ENCODE measurements at places on chromosomes 4 and X.

DNA sequence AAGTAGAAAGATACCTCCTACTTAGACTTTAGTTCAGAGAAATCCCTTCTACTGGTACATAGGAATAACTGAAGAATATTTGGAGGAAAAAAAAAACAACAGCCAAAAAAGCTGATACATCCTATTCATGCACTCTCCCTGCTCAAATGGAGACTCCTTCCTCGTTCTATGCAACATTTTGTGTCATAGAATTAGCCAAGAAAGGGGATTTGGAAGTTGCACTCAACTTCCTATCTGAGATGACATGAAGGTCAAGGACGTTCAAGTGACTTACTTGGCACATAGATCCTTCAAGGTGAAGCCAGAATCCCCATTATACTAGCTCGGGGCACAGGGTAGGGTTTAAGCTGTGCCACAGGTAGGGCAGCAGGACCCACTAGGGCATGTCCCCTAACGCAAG lies 56.2 kb upstream of the S100G start:
- DNase-seq: no peak

GRCh38 chr4:15550491-15550890 lies 80.8 kb downstream of the CC2D2A start:
- DNase-seq: no peak

GRCh38 chr4:185892165-185892564 lies 80.2 kb upstream of the SORBS2 start:
- DNase-seq: no peak

DNA sequence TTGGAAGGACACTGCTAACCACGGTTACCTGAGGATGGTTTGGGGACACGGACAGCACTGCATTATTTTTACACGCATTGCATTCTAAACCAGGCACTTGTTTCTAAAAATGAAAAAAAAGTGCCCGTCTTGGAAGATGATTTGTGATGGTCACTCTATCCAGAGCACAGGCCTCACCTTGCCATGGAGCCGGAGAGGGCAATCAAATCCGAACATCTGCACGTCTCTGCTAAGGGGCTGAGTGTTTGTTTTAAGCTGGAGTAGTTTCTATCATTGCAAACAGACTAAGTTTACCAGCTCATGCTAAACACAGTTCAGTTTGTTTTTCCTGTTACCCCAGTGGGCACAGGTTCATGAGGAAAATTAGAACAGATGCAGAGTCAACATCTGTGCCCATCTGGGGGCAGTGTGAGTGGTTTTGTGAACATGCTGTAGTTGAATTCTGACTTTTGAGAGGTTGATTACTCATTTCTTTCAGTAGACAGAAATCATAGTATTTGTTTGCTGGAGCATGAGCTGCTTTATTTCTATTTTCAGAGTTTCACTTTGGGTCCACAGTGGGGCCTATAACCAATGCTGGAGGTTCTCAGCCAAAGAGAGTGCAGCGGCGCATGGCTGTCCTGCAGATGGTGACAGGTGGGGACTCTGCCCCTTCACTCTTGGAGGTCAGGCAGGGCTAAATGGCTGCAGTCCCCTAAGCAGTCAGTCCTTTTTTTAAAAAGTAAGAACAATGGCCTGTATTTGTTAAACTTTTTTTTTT lies 65.4 kb upstream of the ENPP6 start:
- no peak for DNase-seq

- DNase-seq: no peak
Measured at GRCh38 chrX:39893417-39894338, 204.1 kb downstream of the BCOR start.

GRCh38 chrX:47146936-47147859 lies 2.2 kb downstream of the RBM10 start:
- no peak for DNase-seq

DNA sequence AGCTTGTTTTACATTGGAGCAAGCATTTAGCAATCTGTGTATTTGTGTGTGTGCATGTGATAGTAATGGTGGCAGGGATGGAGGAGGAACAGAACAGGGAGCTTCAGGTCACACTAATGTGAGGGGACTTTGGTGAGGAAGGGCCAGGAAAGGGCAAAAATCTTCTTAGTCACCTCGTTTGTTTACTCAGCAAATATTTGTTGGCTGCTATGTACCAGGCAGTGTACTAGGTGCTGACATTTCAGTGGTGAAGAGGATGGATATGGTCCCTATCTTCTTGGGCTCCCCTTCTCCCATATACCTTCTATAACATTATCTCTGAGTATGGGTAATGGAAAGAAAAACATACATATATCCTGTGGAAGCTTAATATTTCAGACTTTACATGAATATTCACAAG lies 48.5 kb upstream of the HDAC8 start:
- DNase-seq: no peak

GRCh38 chr4:129092631-129093190 lies 628 bp downstream of the SCLT1 start:
- no peak for DNase-seq

DNA sequence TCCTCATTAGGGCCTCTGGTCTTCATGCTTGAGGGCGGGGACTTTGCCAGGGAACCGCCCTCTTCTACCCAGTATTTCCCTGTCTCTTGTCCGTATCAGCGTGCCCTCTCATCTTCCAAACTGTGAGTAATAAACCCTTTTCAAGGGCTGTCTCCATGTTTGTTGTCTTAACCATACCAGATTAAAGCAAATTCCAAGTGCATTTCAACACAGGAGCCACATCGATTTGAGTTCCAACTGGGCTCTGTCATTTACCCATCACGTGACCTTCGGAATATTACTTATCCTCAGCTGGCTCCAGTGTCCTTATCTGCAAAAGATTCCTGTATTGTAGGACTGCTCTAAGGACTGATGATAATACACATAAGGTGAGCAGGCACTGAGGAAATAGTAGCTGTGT lies 6.4 kb upstream of the PHEX start:
- DNase-seq: no peak

DNA sequence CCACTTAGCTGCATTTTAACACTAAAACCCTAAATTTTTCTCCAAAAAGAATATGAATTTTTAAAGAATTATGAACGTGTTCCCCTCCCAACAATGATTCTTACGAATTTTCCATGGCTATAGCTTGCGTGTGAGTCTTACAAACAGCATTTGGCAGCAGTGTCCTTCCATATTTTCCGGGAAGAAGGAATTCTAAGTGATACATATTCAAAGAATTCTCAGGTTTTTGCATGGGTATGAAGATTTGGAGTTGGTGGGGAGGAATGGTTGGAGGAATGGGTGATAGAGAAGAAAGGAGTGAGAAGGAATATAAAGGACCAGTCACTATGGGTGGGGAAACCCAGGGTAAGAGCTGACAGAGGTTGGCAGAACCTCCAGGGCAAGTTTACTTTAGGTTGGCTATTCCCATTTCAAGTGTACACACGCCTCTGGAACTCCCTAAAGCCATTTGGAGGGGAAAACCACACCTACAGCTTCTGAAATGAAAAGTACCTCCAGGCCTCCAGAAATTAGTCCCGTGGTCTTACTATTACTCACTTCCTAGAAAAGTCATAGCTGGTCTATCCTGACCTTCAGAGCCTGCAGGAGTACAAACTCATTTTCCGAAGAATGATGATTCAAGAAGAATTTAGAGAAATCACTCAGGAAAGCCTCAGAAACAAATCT lies 420.8 kb upstream of the DIPK2B start:
- no peak for DNase-seq

GRCh38 chrX:72100824-72101351 lies 30.8 kb downstream of the RTL5 start:
- DNase-seq: no peak

GRCh38 chrX:150610043-150610442 lies 41.6 kb downstream of the MTM1 start:
- no peak for DNase-seq

DNA sequence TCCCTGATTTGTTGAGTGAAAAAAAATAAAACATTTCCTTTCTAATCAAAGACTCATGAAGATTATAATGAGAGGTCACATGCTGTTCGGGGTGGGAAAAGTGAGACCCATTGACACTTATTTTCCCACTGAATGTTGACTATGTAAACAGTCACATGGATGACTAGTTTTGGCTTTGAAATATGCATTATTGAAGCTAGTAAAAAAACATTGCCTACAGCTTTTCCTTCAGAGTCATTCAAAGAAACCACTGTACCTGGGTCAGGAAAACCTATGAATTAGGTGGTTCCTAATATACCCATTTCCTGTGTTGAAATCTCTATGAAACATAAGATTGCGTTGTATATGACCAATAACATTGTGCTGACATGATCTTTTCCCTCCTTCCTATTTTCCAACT lies 251.2 kb downstream of the CFAP299 start:
- no peak for DNase-seq

DNA sequence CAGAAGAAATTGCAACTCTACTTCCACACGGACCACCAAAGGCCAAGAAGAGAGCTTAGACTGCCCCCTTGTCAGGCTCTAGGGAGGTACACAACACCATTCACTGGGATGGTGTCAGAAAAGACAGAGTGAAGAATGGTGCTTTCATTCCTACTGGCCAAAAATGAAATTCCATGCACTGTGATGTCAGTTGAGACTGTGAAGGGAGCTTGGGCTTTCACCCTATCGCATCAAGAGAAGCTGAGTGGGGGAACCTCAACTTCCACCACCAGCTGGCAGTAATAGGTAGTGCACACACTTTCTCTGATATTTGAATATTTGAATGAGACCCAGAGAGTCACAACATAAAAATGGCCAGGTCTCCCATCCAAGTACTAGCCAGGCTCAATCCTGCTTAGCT lies 65.9 kb downstream of the ZNF711 start:
- DNase-seq: no peak

DNA sequence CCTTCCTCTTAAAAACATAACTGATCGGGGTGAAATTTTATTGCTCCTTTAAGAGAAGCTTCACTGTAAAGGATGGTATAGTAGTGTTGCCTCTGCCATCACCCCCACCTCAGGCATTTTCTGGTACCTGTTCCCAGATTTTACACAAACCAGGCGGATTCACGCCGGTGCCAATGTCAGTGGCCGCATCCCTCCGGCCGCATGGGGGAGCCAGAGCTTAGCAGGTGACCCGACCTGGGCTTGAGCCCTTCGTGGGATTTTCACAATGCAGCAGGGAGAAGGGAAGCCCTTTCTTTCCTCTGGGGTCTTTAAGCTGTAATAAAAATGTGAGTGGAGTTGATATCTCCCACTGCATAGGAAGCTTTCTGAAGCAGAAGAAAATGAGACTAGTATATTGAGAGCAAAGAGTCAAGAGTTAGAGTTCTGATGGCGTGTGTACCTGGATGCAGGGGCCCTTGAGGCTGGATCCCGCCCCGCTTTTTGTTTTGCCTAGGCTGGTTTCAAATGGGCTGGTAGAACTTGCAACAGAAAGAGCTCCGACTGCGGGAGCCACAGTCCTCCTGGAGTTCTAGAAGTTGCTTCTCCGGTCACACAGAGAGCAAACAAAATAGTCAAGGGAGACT lies 59.4 kb downstream of the POLR2B start:
- no peak for DNase-seq

DNA sequence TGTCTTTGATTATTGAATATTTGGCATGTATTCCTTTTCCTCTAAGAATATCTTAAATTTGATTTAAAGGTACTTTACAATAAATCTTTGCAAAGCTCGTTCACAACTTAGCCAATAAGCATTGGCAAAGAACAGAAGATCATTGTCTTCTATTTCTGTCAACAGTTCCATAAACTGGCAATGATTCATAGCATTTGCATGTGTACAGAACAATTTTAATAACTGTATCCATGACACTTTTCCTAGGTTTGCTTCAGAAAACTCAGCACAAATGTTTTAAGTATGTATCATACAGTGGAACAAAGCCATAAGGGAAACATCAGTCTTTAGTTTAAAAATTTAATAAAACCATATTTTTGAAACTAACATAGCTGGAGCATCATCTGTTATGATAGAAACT lies 462.7 kb upstream of the RPS6KA3 start:
- DNase-seq: no peak

GRCh38 chr4:7217474-7218321 lies 25.4 kb downstream of the SORCS2 start:
- DNase-seq: peak; percentile 50

- DNase-seq: no peak
Measured at GRCh38 chr4:163113921-163114713, 52.6 kb downstream of the NAF1 start.

- no peak for DNase-seq
Measured at GRCh38 chr4:26130173-26130572, 190.6 kb upstream of the RBPJ start.

DNA sequence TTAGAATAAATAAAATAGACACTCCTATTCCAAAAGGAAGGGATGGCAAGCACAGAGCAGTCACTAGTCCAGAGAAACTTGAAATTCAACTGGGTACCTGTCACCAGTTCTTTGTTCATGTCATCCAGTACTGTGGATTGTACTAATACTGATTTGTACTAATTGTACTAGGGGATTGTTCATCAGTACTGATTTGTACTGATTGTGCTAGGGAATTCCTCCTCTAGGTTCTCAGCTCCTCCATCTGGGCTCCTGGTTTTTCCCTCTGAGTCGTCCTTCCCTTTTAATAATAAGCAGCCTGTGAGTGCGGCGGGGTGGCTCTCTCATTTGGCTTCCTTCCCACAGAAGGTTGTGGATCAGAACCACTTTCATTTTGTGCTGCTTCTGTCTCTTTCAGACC lies 31.0 kb upstream of the SOD3 start:
- DNase-seq: no peak

DNA sequence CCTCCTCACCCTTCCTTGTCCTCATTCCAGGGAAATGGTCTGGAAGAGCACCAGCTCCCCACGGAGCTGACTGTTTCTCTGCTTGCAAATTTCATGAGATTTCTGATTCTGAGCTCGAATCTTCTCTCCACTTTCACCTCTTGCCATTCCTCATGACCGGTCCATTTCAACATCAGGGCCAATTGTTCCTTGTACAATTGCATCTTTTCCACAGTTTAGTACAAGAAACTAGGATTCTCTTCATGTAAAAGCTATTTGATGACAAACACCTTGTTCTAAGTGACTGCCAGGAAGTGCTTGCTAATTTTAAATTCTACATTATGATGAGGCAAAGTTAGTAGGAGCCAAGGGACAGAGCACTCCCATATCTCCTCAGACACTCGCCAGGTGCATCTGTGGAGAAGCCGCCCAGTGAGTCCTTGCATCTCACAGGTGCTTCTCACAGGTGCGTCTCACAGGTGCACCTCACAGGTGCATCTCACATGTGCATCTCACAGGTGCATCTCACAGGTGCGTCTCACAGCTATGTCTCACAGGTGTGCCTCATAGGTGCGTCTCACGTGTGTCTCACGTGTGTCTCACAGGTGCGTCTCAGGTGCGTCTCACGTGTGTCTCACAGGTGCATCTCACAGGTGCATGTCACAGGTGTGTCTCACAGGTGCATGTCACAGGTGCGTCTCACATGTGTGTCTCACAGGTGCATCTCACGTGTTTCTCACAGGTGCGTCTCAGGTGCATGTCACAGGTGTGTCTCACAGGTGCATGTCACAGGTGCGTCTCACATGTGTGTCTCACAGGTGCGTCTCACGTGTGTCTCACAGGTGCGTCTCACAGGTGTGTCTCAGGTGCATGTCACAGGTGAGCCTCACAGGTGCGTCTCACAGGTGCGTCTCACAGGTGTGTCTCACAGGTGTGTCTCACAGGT lies 3.0 kb upstream of the PDE6B start:
- no peak for DNase-seq

- DNase-seq: peak; percentile 37
Measured at GRCh38 chr4:4859325-4859798, at the start of gene MSX1. TSS of gene MSX1 (plus strand) at chr4:4859665. CDS start at chr4:4859900, 235 bp downstream.

GRCh38 chr4:125140966-125141495 lies 173.7 kb upstream of the FAT4 start:
- no peak for DNase-seq
